ENCODE measurements at places on chromosomes 1 and 21. TPM values are rescaled to one million over a fixed set of nuclear protein-coding genes. Genes with fewer than 3 reads are reported as not detected.

GJA8 gene
- 2.4 TPM for total RNA-seq

PIGR gene
- total RNA-seq, result 841 TPM

LYPLA2 gene
- total RNA-seq, result 71.3 TPM

MROH9 gene
- not detected for total RNA-seq

PAQR6 gene
- total RNA-seq, result 4.2 TPM

DNA sequence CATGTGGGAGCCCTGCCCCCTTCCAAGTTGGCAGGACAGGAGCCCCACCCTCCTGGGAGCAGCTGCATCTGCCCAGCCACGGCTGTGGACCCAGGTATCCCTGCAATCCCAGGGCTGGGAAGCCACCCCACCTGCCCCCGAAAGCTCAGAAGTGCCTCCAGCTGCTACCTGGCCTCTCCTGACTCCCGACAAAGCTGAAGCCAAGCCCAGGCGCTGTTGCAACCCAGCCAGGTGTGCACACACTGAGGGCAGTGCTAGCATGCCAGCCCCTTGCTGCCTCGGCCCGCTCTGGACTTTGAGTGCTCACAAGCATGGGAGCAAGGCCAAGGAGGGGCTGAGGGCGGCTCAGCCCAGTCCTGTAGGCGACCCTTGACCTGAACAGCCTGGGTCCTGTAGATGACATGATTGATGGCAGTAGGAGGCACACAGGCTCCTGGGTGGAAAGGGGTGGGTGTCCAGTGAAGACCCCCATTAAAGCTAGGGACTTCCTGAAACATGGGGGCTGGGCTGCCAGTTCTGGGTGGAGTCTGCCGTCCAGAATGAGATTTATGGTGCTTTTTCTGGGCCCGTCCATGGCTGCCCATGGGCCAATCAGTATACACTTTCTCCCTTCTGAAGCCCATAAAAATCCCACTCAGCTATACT is 2.8 kb upstream of the SSU72 start:
- no peaks in the 10 kb centered on the region for H3K4me1 ChIP-seq
- H3K4me3 ChIP-seq, result no peak overlapping the region
- no peak overlapping the region for H3K27ac ChIP-seq
- no peaks in the 10 kb centered on the region for H3K36me3 ChIP-seq
- no peak for DNase-seq

- H3K4me3 ChIP-seq, result no peak overlapping the region
- H3K27me3 ChIP-seq, result no peaks in the 10 kb centered on the region
- no peak for DNase-seq
- no peaks in the 10 kb centered on the region for H3K36me3 ChIP-seq
- H3K4me1 ChIP-seq, result no peaks in the 10 kb centered on the region
Observed at GRCh38 chr1:53376041-53376461, 48.2 kb upstream of the LRP8 start.

DNA sequence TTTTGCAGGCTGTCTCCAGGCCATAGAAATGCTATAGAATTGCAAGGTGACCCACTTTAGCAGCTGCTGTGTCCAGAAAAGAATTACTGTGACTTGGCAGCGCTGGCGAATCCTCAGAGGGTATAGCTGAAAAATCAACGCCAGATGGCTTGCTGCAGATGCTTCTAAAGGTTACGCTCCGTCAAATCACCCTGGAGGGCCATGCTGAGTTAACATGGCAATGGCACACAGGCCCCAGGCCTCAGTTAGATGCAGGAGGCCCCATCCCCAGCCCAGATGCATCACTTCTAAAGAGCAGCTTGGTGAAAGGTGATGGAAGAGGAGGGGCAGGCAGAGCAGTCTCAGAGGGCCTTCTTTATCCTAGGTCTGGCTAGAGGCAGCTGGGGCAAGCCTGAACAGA is 18.0 kb downstream of the KIAA1614 start:
- no peak for DNase-seq
- H3K4me3 ChIP-seq, result no peak overlapping the region
- H3K4me1 ChIP-seq, result no peaks in the 10 kb centered on the region
- H3K27me3 ChIP-seq, result no peaks in the 10 kb centered on the region
- H3K27ac ChIP-seq, result no peak overlapping the region

GRCh38 chr1:21935393-21935804 is 1.7 kb downstream of the HSPG2 start:
- H3K27me3 ChIP-seq, result no peaks in the 10 kb centered on the region
- H3K36me3 ChIP-seq, result no peaks in the 10 kb centered on the region
- DNase-seq, result no peak
- peaks cover 7% of the 10 kb centered on the region for H3K4me1 ChIP-seq

GRCh38 chr21:32887026-32887425 is 115.5 kb upstream of the PAXBP1 start:
- no peaks in the 10 kb centered on the region for H3K4me1 ChIP-seq
- no peaks in the 10 kb centered on the region for H3K36me3 ChIP-seq
- DNase-seq, result no peak
- no peak overlapping the region for H3K27ac ChIP-seq

DNA sequence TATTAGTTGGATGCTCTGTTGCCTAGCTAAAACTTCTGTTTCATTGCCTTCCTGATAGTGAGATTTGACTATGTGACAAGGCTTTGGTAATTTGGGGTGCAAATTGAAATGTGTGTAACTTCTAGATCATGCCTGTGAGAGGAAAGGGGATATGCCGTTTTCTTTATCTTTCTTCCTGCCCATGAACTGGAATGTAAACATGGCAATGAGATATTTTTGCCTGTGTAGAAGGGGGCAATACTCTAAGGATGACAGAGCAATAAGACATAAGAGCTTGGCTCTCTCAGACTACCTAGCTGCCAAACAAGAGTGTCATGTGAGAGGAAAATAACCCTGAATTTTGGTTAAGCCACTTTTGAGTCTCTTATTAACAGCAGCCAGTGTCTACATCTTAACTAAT is 49.7 kb downstream of the RAP1A start:
- H3K27me3 ChIP-seq, result no peaks in the 10 kb centered on the region
- no peaks in the 10 kb centered on the region for H3K4me1 ChIP-seq
- no peak overlapping the region for H3K4me3 ChIP-seq
- DNase-seq, result no peak

DNA sequence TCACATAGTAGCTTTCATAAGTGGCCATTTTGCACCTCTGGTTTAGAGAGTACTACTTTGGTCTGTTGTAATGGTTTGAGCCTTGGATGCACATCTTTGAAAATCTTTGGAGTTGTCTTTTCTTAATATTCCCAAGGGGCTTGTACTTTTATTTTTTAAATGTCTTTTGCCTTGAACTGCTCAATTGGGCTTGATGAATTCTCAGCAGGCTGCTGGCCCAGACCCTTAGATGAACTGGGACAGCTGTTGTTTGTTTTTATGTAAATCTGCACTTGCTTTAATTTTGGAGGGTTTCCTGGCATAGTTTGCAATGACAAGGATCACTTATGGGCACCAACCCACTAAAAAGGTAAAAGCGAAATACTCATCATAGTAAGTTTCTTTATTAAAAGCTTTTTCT is 24.9 kb downstream of the NGF start:
- H3K27me3 ChIP-seq, result no peaks in the 10 kb centered on the region
- no peaks in the 10 kb centered on the region for H3K4me1 ChIP-seq
- no peak for DNase-seq

DNA sequence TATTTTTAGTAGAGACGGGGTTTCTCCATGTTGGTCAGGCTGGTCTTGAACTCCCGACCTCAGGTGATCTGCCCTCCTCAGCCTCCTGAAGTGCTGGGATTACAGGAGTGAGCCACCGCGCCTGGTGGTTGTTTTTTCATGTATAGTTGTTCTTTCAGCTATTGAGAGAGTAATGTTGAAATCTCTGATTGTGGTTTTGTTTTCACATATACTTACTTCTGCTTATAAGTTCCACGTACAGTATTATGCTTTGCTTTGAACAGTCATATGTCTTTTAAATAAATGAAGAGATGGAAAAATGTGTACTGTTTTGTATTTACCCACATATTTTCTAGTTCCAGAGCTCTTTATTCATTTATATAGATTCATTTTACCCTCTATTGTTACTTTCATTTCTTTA is 44.5 kb downstream of the MARK1 start:
- H3K27ac ChIP-seq, result no peak overlapping the region
- H3K27me3 ChIP-seq, result no peaks in the 10 kb centered on the region
- DNase-seq, result no peak
- H3K36me3 ChIP-seq, result no peaks in the 10 kb centered on the region
- no peak overlapping the region for H3K4me3 ChIP-seq

- no peaks in the 10 kb centered on the region for H3K27me3 ChIP-seq
- no peak overlapping the region for H3K4me3 ChIP-seq
- no peaks in the 10 kb centered on the region for H3K4me1 ChIP-seq
- no peak for DNase-seq
- no peaks in the 10 kb centered on the region for H3K36me3 ChIP-seq
- no peak overlapping the region for H3K27ac ChIP-seq
Observed at GRCh38 chr1:58287894-58288623, 258.5 kb downstream of the OMA1 start.

GRCh38 chr1:172326136-172326535 is 94.3 kb upstream of the C1orf105 start:
- no peak overlapping the region for H3K4me3 ChIP-seq
- peaks cover 18% of the 10 kb centered on the region for H3K4me1 ChIP-seq
- H3K27ac ChIP-seq, result no peak overlapping the region

DNA sequence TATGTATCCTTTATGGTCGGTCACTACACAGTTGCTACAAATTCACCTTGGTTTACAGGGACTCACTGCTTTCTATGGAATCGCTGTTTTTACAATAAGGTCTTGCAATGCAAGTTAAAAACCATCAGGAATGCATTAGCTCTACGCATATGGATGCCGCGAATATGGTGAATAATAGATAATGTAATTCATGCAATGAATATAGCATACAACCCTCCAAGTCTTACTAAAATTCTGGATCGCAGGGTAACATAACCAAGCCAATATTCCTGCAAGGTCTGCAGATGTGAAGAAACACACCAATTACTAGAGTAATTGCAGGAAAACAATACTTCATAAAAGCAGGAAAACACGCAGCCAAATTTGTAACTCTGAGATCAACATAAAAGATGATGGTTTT is 75.6 kb upstream of the BACE2 start:
- no peaks in the 10 kb centered on the region for H3K36me3 ChIP-seq
- H3K27ac ChIP-seq, result no peak overlapping the region
- H3K4me1 ChIP-seq, result no peaks in the 10 kb centered on the region
- H3K4me3 ChIP-seq, result no peak overlapping the region
- no peaks in the 10 kb centered on the region for H3K27me3 ChIP-seq

- H3K36me3 ChIP-seq, result no peaks in the 10 kb centered on the region
- no peaks in the 10 kb centered on the region for H3K4me1 ChIP-seq
- H3K4me3 ChIP-seq, result no peak overlapping the region
- no peak overlapping the region for H3K27ac ChIP-seq
- H3K27me3 ChIP-seq, result no peaks in the 10 kb centered on the region
Observed at GRCh38 chr1:223035724-223036478, 107.1 kb downstream of the TLR5 start.

GRCh38 chr1:169193191-169193850 is 86.8 kb downstream of the ATP1B1 start:
- no peak overlapping the region for H3K27ac ChIP-seq
- H3K36me3 ChIP-seq, result no peaks in the 10 kb centered on the region
- H3K4me1 ChIP-seq, result no peaks in the 10 kb centered on the region
- H3K27me3 ChIP-seq, result no peaks in the 10 kb centered on the region
- DNase-seq, result no peak

DNA sequence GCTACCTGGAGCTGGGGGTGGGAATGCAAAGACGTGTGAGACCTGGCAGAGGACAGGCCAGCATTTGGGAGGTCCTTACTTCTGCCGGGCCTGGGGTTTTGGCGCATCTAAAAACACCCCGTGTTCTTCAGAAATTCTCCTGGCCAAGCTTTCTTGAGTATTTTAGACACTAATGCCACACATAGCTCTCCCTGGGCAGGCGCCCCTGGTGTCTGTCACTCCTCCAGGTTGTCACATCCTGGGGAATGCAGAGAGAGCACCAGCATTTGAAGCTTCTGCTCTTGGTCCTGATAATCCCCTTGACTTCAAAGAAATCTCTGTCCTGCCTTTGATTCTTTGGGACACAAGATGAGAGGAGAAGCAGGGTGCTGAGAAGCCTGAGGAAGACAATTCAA is 6.0 kb downstream of the CAPN9 start:
- H3K36me3 ChIP-seq, result no peaks in the 10 kb centered on the region
- H3K27ac ChIP-seq, result no peak overlapping the region
- H3K27me3 ChIP-seq, result no peaks in the 10 kb centered on the region
- no peak for DNase-seq
